ENCODE measurements at places on chromosomes 6 and 20. TPM values are rescaled to one million over a fixed set of nuclear protein-coding genes. Genes with fewer than 3 reads are reported as not detected.

The MAP3K5 gene
- total RNA-seq = 2.4 TPM

The TRIM10 gene
- total RNA-seq = not detected

The VNN1 gene
- not detected for total RNA-seq

The NOTCH4 gene
- 2.8 TPM for total RNA-seq

DNA sequence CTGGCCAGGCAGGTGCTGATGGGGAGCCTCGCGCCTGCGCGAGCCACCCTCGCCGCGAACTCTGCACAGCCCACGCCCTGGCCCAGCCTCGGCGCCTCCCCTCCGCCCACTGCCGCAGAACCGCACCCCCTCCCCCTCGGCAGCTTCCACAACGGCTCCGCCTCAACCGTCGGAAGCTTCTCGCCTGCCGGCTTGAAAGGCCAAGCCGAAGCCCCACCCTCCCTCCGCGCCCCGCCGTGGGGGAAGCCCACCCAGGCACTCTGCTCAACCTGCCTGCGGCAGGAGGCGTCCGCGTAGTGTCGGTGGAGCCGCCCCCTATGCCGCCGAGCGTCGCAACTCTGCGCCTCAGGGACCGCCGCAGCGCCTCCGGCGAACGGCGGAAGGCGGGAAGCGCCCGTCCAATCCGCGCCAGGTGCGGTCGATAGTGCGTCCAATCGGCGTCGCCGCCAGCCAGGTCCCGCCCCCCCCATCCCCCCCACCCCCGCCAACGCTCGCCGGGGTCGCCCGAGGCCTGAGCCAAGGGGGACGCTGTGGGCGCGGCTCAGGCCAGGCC is at the start of gene SYCP2:
TSS of gene SYCP2 (minus strand) at position 342 of the 553 bp plus-strand sequence. CDS start 11,224 bp downstream, outside the sequence.
- H3K36me3 ChIP-seq = no peaks in the 10 kb centered on the region
- H3K4me3 ChIP-seq = peak within 1 kb of the TSS; percentile 40
- no peaks in the 10 kb centered on the region for H3K4me1 ChIP-seq
- no peak within 1 kb of the TSS for H3K27ac ChIP-seq

DNA sequence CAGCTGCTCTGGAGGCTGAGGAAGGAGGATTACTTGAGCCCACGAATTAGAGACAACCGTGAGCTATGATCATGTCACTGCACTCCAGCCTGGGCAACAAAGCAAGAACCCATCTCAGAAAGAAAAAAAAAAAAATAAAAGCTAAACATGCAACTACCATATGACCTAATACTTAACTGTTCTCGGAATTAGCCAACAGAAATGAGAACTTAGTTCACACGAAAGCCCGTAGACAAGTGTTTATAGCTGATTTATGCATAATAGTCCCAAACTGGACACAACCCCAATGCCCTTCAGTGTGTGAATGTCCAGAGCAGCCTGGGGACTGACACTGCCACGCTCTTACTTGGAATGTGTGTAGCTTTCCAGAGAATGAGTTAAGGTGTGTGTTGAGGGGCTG is 211.5 kb upstream of the PROKR2 start:
- no peak overlapping the region for H3K4me3 ChIP-seq
- 0 out of 2 replicates have a peak, but pooled peaks cover 6% of the 10 kb centered on the region for H3K4me1 ChIP-seq
- no peak overlapping the region for H3K27ac ChIP-seq
- no peaks in the 10 kb centered on the region for H3K36me3 ChIP-seq

- H3K27ac ChIP-seq = no peak overlapping the region
- H3K4me1 ChIP-seq = no peaks in the 10 kb centered on the region
- no peaks in the 10 kb centered on the region for H3K36me3 ChIP-seq
- peak; percentile 19 for DNase-seq
- no peak overlapping the region for H3K4me3 ChIP-seq
Measured at GRCh38 chr6:169859401-169859977, 108.1 kb downstream of the ERMARD start.

DNA sequence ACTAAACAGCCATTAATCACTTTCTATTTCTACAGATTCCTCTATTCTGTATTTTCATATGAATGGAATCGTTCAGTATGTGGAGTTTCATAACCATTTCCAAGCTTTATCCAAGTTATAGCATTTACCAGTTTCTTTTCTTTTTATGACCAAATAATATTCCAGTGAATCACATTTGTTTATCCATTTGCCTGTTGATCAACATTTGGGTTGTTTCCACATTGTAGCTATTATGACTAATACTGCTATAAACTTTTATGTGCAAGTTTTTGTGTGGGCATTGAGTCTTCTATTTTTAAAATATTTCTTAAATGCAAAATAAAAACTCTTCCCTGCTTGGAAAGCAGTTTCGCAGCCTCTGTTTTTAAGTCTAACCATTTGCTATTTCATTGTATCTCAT is 336.4 kb upstream of the OPRM1 start:
- no peak overlapping the region for H3K27ac ChIP-seq
- no peak for DNase-seq
- no peaks in the 10 kb centered on the region for H3K36me3 ChIP-seq
- H3K4me3 ChIP-seq = no peak overlapping the region

GRCh38 chr20:3911956-3912355 is 22.8 kb downstream of the PANK2 start:
- no peaks in the 10 kb centered on the region for H3K27me3 ChIP-seq
- no peak overlapping the region for H3K27ac ChIP-seq
- DNase-seq = no peak
- peaks cover 81% of the 10 kb centered on the region for H3K36me3 ChIP-seq
- H3K4me3 ChIP-seq = no peak overlapping the region
- no peaks in the 10 kb centered on the region for H3K4me1 ChIP-seq

DNA sequence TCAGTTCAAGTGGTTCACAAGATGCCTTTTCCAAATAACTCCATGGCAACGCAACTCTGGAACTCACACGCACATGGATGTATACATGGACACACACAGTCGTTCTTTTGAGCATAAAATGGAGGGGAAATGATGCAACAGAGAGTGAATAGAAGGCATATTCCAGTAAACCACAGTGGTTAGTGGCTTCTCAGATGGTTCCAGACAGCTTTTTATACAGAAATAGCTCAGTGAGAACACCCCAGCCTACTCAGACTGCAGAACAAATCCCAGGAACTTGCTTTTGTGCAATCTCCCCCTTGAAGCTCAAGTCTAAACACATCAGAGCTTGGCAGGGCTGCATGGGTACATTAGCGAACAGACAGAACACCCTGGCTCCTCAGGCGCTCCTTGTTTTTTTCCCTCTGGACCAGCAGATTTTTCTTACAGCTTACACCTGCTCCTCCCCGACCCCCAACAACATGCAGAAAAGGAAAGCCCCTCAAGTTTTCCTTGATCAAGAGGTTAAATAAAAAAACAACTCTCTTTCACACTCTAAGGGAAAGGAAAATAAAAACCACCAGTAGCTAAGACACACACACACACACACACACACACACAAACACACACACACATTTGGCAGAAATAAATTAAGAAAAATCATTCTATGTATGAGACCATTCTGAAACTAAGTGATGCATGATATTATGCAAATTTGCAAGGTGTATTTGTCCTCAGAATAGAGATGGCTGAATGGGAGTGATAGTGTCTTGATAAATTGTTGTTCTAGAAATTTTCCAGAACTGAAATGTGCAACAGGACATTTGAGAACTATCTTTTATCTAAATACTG is 51.2 kb upstream of the RANBP9 start:
- H3K4me1 ChIP-seq = no peaks in the 10 kb centered on the region
- no peaks in the 10 kb centered on the region for H3K27me3 ChIP-seq
- H3K36me3 ChIP-seq = no peaks in the 10 kb centered on the region
- DNase-seq = no peak

GRCh38 chr6:4192627-4193026 is 57.3 kb upstream of the ECI2 start:
- H3K27ac ChIP-seq = no peak overlapping the region
- H3K36me3 ChIP-seq = no peaks in the 10 kb centered on the region
- H3K4me1 ChIP-seq = no peaks in the 10 kb centered on the region
- H3K27me3 ChIP-seq = no peaks in the 10 kb centered on the region
- H3K4me3 ChIP-seq = no peak overlapping the region
- no peak for DNase-seq

DNA sequence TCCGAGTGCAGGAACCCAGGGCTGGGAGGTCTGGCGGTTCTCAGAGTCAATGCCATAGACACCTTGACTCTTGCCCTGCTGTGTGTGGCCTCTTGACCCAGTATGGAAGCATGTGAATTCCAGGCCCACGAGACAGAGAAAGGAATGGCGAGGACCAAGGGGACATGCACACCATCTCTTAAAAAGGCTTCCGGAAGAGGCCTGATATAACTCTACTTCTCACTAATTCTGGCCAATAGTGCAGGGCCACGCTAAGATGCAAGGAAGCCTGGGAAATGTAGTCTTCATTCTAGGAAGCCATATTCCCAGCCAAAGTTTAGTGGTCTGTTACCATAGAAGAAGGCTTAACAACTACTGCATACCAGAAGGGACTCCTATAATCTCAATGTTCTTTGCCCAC is 177.0 kb upstream of the KCNG1 start:
- DNase-seq = no peak
- H3K27ac ChIP-seq = no peak overlapping the region
- H3K36me3 ChIP-seq = no peaks in the 10 kb centered on the region
- H3K4me1 ChIP-seq = no peaks in the 10 kb centered on the region

GRCh38 chr6:127582777-127583462 is 5.9 kb downstream of the C6orf58 start:
- H3K27me3 ChIP-seq = no peaks in the 10 kb centered on the region
- no peaks in the 10 kb centered on the region for H3K36me3 ChIP-seq
- H3K4me1 ChIP-seq = no peaks in the 10 kb centered on the region
- no peak overlapping the region for H3K4me3 ChIP-seq
- no peak for DNase-seq
- H3K27ac ChIP-seq = no peak overlapping the region

DNA sequence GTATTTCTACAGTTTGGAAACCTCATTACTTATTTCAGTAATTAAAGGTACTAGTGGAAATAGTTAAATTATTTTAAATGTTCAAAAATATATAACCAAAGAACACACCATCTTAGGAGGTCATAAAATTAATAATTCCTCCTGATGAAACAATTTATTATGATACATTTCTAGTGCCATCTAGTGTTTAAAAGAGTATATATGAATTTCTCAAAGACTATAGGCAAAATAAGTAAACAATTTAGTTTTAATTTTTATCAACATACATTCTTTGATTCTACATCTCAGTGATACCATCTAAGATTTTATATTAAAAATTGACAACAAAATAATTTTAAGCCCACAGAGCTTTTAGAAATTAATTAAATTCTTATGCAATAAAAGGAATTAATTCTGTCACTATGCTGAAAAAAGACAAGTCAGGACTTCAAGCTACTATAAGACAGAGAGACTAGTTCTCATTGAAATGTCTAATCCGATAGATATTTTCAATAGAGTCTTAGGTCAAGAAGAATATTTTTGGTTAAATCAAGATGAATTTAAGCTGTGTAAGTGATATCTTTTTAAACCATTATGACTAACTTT is 107.8 kb upstream of the RNF217 start:
- no peak overlapping the region for H3K27ac ChIP-seq
- no peak for DNase-seq
- no peaks in the 10 kb centered on the region for H3K36me3 ChIP-seq
- H3K4me3 ChIP-seq = no peak overlapping the region

- H3K36me3 ChIP-seq = no peaks in the 10 kb centered on the region
- H3K4me3 ChIP-seq = no peak overlapping the region
- no peak for DNase-seq
- no peaks in the 10 kb centered on the region for H3K27me3 ChIP-seq
Measured at GRCh38 chr6:154289818-154290508, 66.6 kb downstream of the IPCEF1 start.

- no peaks in the 10 kb centered on the region for H3K36me3 ChIP-seq
- peaks cover 4% of the 10 kb centered on the region for H3K4me1 ChIP-seq
- no peak overlapping the region for H3K4me3 ChIP-seq
- H3K27me3 ChIP-seq = no peaks in the 10 kb centered on the region
- DNase-seq = no peak
- no peak overlapping the region for H3K27ac ChIP-seq
Measured at GRCh38 chr6:164185471-164185871, 771.0 kb downstream of the QKI start.
